Mesothelial cell of epicardium (in vitro differentiated cells): ENCODE measurements at places on chromosomes 11 and 22. TPM values are rescaled to one million over a fixed set of nuclear protein-coding genes. Genes with fewer than 3 reads are reported as not detected.
A peak's percentile ranks its signal among the peaks of the same experiment; 100 is the strongest.

The ARHGAP20 gene
- 8.4 to 9.0 TPM (median 8.9 TPM) in 3 replicates for total RNA-seq

The ANO9 gene
- 29.7 to 32.3 TPM (median 30.6 TPM) in 3 replicates for total RNA-seq

DNA sequence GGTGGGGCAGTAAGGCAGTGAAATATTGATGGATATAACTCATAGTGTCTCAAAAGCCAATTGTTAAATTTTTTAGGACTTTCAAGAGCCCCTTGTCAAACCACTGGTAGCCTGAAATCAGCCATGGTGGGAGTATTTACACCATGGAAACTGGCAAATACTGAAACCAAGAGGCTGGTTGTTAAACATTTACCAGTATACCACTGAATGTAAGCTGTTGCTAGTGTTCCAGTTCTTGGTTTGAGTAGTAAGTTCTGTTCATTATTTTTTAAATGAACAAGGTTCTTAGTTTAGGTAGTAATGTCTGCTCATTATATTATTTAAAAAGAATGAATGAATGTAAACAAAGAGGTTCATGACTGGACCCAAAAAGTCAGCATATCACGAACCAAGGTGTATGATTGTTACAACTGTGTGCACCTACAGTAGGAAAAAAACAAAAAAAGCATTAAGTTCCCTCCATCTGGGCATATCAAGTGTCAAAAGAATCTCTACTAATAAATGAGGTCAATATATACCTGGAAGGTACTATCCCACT is 4.5 kb upstream of the EIF3F start:
- DNase-seq: no peak

The RNF26 gene
- 36.1 to 37.1 TPM (median 36.2 TPM) in 3 replicates for total RNA-seq

The ZNF214 gene
- 6.2 to 7.4 TPM (median 6.5 TPM) in 3 replicates for total RNA-seq

- no peak for DNase-seq
Observed at GRCh38 chr22:44325718-44326490, 13.2 kb upstream of the SHISAL1 start.

DNA sequence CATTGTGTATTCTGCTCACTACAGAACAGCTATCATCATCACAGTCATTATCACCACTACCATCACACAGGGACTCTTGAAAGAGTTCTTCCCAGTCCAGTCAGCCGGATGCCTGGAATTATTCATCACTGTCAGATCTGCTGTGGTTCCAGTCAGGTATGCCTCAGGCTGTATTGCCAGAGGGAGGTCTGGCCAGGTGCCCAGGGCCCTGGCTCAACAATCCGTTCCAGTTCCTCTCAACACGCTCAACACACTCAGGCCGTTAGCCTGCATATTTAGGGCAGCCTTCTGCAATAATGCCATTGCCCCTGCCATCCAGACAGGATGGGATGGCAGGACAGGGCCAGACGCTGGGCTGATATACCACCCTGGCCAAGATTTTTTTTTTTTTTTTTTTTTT is 28.6 kb upstream of the RASL10A start:
- peak; percentile 66 for DNase-seq
